Activated effector memory CD4-positive, alpha-beta T cell treated with Interleukin-2 at 50 U/mL for 16 hours (primary cell): ENCODE measurements at places on chromosomes 5 and 9.

GRCh38 chr5:139651043-139651834, 3.1 kb downstream of the CXXC5 start:
- no peak for DNase-seq

DNA sequence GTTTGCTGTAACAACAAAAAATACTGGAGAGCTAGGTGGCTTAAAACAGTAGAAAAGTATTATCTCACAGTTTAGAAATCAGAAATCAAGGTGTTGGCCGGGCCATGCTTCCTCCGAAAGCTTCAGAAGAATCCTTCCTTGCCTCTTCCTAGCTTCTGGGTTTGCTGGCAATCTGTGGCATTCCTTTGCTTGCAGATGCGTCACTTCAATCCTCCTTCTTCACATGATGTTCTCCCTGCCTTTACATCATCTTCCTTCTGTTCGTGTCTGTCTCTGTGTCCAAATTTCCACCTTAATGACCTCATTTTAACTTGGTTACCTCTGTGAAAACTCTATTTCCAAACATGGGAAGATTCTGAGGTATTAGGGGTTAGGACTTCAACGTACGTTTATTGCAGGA, 90.4 kb upstream of the CHD1 start:
- DNase-seq, result no peak

DNA sequence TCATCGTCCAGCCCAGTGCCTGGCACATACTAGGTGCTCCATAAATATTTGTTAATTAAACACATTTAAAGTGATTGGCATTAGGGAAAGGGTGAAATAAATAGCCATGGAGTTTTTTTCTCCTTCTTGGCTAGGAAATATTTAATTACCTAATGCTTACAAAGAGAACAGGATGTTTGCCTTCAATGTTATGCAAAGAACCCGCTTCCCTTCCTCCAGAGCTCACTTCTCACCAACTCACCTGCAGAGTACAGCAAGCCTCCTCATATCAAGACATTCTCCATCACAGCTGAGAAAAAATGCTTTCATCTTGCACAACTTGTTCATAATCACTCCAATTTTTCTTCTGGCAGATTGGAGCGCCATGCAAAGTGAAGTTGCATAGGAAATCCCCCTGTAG, 161.7 kb upstream of the STK32A start:
- DNase-seq, result no peak

GRCh38 chr9:123927625-123928532, 2.0 kb downstream of the DENND1A start:
- DNase-seq, result no peak

- peak; percentile 33 for DNase-seq
Observed at GRCh38 chr5:176810081-176810597, at the start of gene UNC5A. Gene UNC5A (plus strand): TSS chr5:176810559. CDS start chr5:176810751, 192 bp downstream.

GRCh38 chr9:88716596-88717290, 181.8 kb downstream of the NXNL2 start:
- DNase-seq, result no peak

GRCh38 chr9:107928701-107929371, 439.3 kb upstream of the KLF4 start:
- no peak for DNase-seq

- no peak for DNase-seq
Observed at GRCh38 chr5:117488976-117489500, 914.4 kb upstream of the SEMA6A start.
